ENCODE measurements at places on chromosomes 16 and 17.

- DNase-seq = peak; percentile 88
These were observed 276.6 kb upstream of the TNRC6C start for GRCh38 chr17:77681861-77682260.

GRCh38 chr17:46763416-46763815 lies 55.1 kb downstream of the WNT3 start:
- DNase-seq = no peak

- DNase-seq = no peak
These were observed 25.8 kb downstream of the ASIC2 start for GRCh38 chr17:33267271-33267790.

GRCh38 chr17:82665891-82666290 lies 17.6 kb upstream of the WDR45B start:
- DNase-seq = no peak

GRCh38 chr16:12609937-12610699 lies 193.6 kb downstream of the CPPED1 start:
- peak; percentile 20 for DNase-seq

DNA sequence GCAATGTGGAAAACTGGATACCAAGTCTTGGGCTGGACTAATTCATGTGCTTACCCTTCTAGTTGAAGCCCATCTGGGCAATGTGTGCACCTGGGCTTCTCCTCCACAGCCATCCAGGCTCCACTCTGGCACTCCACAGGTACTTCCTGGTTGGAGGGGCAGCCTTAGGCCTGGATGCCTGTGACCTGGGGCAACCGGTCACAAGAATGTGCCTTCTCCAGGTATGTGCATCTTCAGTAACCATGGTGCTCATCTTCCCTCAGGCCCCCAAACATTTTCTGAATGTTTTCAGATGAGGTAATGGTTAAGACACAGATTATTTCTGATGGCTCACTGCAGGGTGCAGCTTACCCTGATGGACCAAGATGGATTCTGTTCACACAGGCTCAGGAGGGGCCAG lies 11.1 kb downstream of the C16orf86 start:
- no peak for DNase-seq

GRCh38 chr16:17289674-17290635 lies 180.8 kb downstream of the XYLT1 start:
- DNase-seq = no peak

GRCh38 chr16:87490096-87490798 lies 2.6 kb downstream of the ZCCHC14 start:
- no peak for DNase-seq
